ENCODE measurements at places on chromosomes 6 and 20.

- no peak for DNase-seq
Observed at GRCh38 chr6:150783813-150784212, 81.7 kb upstream of the MTHFD1L start.

DNA sequence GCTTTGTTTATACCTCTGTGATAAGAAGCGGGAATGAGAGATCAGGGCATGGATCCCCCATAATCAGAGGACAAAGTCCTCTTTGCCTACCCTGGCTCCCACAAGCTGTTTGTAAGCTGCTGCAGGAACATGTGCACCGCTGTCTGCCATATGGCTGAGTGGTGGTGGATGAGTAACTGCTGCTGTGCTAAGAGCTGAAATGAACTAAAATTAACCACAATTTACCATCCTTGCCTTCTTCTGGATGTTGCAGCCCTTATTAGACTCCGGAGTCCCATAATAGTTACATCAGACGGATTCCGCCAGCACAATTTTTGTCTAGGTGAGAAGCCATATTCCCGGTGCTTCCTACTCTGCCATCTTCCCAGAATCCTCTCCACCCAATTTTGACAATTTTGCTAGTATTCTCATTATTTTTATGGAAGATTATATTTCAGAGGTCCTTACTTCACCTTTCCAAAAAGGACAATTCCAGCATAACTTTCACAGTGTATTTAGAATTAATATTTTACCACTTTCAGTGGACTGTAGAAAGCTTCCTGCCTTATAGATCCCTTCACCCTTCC is 6.0 kb upstream of the CMTR1 start:
- DNase-seq, result no peak

GRCh38 chr20:39269493-39270217 is 307.5 kb downstream of the DHX35 start:
- DNase-seq, result no peak

- DNase-seq, result no peak
Observed at GRCh38 chr6:3131695-3132094, 13.2 kb downstream of the BPHL start.

GRCh38 chr6:33604941-33605854 is 15.9 kb upstream of the ITPR3 start:
- no peak for DNase-seq

- DNase-seq, result no peak
Observed at GRCh38 chr20:32116079-32116521, 6.6 kb downstream of the TM9SF4 start.

DNA sequence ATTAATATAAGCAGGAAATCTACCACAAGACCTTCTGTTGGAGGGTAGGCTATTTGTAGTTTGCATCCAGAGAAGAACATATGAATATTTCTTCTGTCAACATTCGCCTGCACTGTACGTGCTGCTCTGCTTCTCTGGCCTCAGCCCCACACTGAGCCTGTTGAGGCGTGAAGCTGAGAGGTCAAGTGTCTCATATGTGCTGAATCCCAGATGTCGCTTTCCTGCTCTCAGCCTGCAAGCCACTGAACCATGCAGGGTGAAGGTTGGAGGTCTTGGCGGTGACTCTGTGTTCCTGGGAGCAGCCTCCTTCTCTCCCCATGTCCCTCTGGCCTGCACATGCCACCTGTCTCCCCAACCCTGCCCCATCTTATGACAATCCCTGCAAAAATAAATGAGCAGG is 83.6 kb downstream of the TMEM170B start:
- no peak for DNase-seq

- DNase-seq, result no peak
Observed at GRCh38 chr6:153216789-153217188, 85.7 kb upstream of the RGS17 start.

GRCh38 chr20:37529214-37529967 is 1.7 kb upstream of the BLCAP start:
- DNase-seq, result no peak

GRCh38 chr6:46592046-46592445 is 60.6 kb downstream of the CYP39A1 start:
- DNase-seq, result no peak

DNA sequence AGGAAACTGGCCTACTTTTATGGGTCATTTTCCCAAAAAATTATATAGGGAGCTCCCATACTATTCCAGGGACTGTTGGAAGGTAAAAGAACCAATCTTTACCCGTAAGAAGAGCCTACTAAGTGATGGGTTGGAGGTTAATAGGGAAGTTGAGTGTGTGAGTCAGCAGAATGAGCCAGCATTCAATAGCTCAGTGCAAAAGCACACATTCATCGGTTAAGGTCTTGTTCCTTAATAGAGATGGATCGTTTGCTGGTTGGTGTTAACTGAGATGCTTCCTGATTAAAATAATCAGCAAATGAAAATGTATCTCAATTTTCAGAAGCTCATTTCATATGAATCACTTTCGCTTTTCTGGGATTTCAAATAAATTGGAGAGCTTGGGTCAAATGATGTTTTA is 115.3 kb upstream of the MRPS10 start:
- no peak for DNase-seq
